ENCODE measurements at places on chromosomes 3 and 15.
A peak's percentile ranks its signal among the peaks of the same experiment; 100 is the strongest.

GRCh38 chr3:143367171-143367570 is 247.6 kb downstream of the CHST2 start:
- no peak for DNase-seq

- no peak for DNase-seq
These were observed 19.6 kb upstream of the GPR156 start for GRCh38 chr3:120304616-120305015.

GRCh38 chr3:142239421-142239820 is 14.0 kb upstream of the GK5 start:
- DNase-seq, result no peak

DNA sequence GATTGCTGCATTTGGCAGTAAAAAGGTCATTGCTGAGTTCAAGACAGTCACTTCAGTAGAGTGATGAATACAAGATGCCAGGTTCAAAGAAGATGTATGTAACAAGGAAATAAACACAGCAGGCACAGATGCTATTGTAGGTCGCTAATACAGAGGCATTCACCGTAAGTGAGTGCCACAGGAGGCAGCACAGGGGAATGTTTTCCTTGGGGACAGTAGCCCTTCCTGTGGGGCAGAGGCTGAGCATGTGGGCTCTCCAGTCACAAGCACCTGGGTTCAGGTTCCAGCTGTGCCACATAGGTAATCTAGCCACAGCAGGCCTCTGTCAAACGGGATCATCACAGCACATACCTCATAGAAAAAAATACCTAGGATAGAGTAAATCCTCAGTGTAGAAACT is 86.3 kb downstream of the RSL24D1 start:
- DNase-seq, result no peak

GRCh38 chr3:48430708-48431101 is 819 bp upstream of the PLXNB1 start:
- no peak for DNase-seq

DNA sequence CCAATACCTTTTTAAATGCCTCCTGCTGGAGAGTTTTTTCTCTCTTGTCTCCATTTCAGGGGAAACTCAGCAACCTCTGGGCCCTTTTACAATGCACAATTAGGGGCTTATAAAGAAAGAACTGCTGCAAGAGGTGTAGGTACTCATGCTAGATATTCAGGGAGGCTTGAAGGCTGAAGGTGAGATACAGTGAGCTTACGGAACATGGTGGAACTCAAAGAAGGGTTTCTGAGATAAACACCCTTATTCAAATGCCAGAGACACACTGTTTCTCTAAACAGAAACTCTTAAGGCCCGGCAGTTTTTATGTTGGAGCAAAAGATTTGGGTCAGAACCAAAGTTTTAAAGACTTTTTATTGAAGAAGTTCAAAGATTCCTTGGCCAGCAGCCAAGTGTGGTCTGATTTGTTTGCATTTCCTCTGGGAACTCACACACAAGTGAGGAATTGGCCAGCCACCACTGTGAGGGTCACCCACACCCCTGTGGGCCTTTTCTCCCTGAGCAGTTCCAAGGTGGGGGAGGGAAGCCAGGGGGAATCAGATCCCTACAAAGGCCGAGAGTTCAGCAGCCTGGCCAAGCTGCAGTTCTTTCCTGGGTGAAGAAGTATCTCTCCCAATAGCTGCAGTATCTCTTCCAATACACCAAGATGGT is 47.8 kb downstream of the TNFAIP8L3 start:
- peak; percentile 50 for DNase-seq

DNA sequence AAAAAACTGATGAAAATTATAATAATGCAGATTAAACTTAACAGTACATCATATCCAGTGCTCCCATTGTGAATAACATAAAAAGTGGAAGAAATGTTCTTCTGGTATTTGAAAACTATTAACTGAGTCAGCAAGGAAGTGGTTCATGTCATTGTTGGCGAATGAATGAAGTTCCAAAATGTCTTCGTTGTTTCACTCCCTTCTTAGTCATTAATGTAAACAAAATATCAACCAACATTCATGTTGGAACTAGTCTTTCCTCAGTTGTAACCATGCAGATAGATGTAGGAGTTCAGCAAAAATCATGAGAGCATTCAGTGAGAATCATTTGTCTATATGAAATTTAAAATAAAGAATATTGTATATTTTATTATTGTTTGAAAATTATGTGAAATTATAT is 44.1 kb upstream of the ICE2 start:
- DNase-seq, result no peak

GRCh38 chr3:135596563-135596962 is 369.0 kb upstream of the PPP2R3A start:
- no peak for DNase-seq

DNA sequence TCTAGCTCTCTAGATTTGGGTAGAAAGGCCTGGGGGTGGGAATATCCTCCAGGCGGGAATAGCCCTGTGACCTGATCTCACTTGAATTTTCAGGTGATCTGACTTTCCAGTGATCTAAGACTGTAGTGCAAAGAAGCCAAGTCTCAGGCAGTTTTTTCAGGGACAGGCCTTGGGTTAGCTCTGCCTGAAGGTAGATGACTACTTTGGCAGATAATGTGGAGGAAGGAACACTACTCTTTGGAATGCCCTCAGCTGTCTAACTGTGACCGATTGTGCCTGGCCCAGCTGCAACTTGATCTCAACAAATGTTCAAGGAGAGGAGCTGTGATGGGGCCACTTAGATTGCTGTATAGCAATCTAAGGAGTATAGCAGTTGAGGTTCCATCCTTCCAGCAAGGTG is 193.7 kb downstream of the TCF12 start:
- no peak for DNase-seq

GRCh38 chr15:63896336-63897115 is 62.8 kb upstream of the HERC1 start:
- no peak for DNase-seq

DNA sequence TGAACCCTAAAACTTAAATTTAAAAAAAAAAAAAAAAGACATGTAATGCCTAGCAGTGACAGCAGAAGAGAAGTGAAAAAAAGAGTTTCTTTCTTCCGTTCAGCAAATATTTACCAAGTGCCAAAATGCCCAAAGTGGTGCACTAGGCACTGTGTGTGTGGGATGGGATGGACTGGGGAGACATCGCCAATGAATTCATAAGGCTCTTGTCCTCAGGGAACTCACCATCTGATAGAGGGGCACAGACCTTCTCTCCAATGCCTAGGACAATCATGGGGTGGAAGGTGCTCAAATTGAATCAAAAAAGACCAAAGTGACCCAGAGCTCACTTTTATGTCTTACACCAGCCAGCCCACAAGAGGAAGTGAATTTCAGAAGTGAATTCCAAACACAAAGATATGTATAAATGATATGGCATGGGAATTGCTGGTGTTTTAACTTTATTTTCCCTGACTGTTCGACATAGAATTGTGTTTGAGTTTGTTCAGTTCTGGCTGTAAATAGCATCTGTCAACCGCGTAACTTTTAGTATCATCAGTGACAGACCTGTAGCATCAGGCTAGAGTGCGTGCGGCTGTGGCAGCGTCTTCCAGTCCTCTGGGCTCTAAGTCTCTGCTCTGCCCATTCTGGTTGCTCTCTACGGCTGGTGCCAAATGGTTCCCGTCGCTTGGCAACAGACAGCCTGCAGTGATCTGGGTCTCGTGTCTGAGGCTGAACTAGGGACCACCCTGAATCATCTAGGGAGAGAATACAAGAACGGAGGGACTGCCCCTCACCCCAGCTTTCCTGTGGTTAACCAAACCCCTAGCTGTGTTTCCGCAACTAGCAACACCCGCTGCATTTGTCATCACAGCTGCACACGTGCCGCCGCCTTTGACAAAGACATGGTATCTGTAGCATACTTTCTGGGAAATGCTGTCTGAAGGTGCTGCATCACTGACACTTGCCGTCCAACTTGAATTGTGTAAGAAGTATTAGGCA is 154.0 kb upstream of the THBS1 start:
- DNase-seq, result no peak

DNA sequence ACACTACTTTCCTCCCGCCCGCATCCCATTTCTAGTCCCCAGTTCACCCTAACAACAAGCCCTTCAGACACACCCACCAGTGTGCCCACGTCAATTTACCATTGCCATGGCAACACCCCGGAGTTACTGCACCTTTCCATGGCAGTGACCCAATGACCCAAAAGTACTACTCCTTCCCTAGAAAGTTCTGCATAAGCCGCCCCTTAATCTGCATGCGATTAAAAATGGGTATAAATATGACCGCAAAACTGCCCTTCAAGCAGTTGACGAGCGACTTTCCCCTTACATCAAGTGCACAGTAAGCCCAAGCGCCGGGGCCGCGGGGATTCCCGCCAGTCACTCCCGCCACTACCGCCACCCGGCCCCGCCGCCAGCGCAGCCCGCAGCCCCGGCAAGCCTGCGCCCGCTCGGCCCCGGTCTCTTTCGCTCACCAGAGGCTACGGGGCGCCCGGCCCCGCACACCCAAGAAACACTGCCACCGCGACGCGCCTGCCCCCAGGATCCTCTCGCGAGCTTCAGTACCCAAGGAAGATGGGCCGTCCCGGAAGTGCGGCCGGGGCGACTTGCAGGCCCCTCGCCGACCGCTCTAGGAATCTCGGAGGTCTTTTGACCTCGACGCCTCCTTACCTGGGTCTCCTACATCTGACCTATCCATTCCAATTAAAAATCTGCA is 27.2 kb upstream of the ZNF502 start:
- peak; percentile 55 for DNase-seq

DNA sequence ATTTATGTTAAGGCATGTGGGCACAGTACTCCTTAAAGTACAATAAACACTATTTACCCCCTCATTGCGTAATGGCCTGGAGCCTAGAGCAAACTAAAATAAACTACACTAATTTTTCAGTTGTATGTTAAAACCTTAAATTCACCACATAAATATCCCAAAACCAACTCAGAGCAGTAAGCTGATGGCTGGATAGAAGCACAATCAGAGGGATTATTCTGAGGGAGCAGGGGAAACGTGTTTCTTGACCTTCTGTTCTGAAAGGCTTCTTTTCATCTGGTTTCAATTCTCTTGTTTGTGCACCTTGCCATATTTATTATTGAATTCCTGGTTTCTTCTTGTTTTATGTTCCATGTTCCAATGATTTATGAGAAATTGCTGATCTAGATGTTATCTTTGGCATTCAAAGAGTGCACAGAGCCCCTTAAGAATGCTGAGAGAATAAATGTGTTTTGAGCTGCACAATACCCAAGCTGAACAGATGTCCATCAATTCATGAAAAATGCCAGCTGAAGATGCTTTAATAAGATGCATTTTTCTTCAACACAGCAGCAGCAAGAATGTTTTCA is 29.6 kb downstream of the RPL22L1 start:
- DNase-seq, result no peak

DNA sequence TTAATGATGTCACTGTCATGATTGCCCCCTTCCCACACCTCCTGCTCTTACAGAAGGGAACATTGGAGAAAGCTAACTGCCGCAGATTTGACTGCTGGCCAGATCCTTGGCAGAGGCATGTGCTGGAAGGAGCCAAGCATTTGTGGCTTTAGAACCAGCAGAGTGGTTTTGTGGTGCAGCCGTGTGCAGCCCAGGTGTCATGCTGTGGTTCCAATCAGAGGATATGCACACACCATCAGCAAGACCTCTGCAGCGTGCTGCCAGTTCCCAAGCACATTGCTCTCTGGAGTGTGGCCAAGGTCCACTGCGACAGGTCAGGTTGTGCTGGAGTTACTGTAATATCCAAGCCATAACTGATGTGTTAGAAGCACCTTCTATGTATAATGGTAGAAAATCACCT is 61.6 kb downstream of the OTOL1 start:
- DNase-seq, result no peak

DNA sequence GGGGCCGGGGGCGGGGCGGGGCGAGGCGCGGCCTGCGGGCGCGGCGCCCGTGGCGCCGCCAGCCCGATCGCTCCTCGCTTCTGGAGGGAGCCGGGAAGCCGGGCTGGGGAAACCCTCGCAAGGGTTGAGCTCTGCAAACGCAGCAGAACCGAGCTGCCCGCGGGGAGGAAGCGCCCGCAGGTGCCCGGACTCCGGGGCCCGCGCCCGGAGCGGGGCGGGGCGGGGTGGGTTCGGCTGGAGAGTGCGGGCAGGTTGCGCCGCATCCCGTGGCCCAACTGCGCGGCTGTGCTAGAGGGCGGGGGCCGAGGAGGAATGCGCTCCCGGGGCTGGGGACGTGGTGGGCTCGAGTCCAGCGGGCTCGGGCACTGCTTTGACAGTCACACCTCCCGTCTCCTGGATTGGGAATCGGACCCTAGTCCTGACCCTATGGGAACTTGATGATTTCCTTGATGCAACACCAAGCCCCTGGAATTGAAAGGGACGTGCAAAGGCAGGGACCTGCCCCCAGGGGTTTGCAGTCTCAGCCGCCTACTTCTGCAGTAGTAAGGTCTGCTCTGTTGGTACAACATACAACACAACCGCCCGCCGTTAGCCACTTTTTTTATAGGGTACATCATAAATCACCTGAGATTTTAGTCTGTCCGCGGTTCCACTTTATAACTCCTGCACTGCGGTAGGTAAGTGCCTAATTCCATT is 34.3 kb downstream of the ZBTB38 start:
- peak; percentile 73 for DNase-seq

- no peak for DNase-seq
These were observed 3.5 kb downstream of the PFN2 start for GRCh38 chr3:149967086-149967685.

DNA sequence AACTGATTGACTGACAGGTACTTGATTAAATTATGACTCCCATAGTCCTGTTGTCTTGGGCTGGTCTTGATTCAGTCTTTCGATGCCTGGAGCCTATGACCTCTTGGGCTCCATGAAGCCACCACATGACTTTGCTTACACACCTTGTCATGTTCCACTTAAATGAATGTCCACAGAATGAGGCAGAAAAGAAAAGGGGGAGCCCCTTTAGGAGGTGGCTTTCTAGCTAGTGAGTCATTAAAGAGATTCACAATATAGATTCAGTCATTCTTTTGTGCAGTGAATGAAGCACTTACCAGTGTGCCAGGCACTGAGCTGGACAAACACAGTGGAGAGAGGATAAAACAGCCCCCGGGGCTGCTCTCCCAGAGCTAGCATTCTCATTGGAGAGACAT is 17.1 kb downstream of the VIPR1 start:
- no peak for DNase-seq

- no peak for DNase-seq
These were observed 15.5 kb downstream of the PDZRN3 start for GRCh38 chr3:73609315-73609641.

DNA sequence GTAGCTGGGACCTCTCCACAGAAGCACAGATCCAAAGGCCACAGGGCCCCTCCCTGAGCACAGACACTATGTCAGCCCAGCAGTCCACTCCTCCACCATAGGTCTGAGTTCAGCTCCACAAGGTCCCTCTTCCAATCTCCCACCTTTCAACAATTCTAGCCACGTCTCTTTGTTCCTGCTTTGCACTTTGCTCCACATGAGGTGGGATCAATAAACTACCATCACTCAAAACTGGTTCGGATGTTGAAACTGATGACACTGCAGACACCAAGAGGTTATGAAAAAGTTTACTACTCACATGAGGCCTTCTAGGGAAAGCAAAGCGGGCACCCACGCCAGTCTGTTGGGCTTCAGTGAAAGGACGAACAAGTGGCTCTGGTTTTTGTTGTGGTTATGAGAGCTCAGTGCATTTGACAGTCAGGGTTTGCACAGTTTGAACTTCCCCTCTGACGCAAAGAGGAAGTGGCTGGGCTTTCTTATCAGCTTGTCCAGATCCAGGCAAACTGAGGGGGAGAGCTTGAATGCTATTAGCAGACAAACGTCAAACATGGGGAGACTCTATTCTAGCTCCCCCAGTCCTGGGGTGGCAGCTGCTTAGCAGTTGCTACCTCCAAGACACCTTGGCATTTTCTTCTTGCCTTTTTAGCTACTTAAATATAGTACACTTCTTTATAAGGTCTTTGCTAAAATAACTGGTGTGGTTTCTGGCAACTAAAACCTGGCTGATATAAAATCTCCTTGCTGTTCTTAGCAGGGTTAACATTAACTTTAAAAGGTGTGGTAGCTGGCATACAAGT is 37.8 kb downstream of the ZNF445 start:
- peak; percentile 72 for DNase-seq

GRCh38 chr3:62874711-62875557 is at the start of gene CADPS:
TSS of gene CADPS (minus strand) at chr3:62875416. CDS start at chr3:62875029, 387 bp downstream.
- DNase-seq, result no peak
